ENCODE measurements at places on chromosomes 11 and 22.
A peak's percentile ranks its signal among the peaks of the same experiment; 100 is the strongest.

GRCh38 chr11:14748090-14748489, 104.5 kb downstream of the PDE3B start:
- no peaks in the 10 kb centered on the region for H3K36me3 ChIP-seq
- DNase-seq: no peak
- no peak overlapping the region for H3K4me3 ChIP-seq
- H3K27ac ChIP-seq: no peak overlapping the region
- H3K4me1 ChIP-seq: no peaks in the 10 kb centered on the region

GRCh38 chr11:45180848-45181192, 34.4 kb downstream of the PRDM11 start:
- peak; percentile 42 for DNase-seq
- no peaks in the 10 kb centered on the region for H3K27me3 ChIP-seq
- H3K4me1 ChIP-seq: peaks cover 4% of the 10 kb centered on the region

GRCh38 chr11:61340979-61341378, 8.0 kb downstream of the TKFC start:
- H3K36me3 ChIP-seq: no peaks in the 10 kb centered on the region
- no peaks in the 10 kb centered on the region for H3K27me3 ChIP-seq
- DNase-seq: no peak
- H3K4me1 ChIP-seq: peaks cover 11% of the 10 kb centered on the region
- no peak overlapping the region for H3K4me3 ChIP-seq
- H3K27ac ChIP-seq: no peak overlapping the region

- H3K4me3 ChIP-seq: no peak overlapping the region
- H3K27me3 ChIP-seq: no peaks in the 10 kb centered on the region
- no peaks in the 10 kb centered on the region for H3K36me3 ChIP-seq
- no peak for DNase-seq
These were observed 37.8 kb downstream of the DLG2 start for GRCh38 chr11:85589373-85589772.

- H3K4me3 ChIP-seq: no peak overlapping the region
- no peaks in the 10 kb centered on the region for H3K4me1 ChIP-seq
- H3K27ac ChIP-seq: no peak overlapping the region
These were observed 46.9 kb downstream of the PANX1 start for GRCh38 chr11:94175535-94175934.

- DNase-seq: no peak
- H3K4me3 ChIP-seq: no peak overlapping the region
- no peaks in the 10 kb centered on the region for H3K4me1 ChIP-seq
- no peaks in the 10 kb centered on the region for H3K36me3 ChIP-seq
- H3K27me3 ChIP-seq: no peaks in the 10 kb centered on the region
These were observed 34.7 kb upstream of the NRIP3 start for GRCh38 chr11:9038541-9038940.

- no peaks in the 10 kb centered on the region for H3K4me1 ChIP-seq
- H3K27me3 ChIP-seq: no peaks in the 10 kb centered on the region
- no peak for DNase-seq
- H3K27ac ChIP-seq: no peak overlapping the region
- no peak overlapping the region for H3K4me3 ChIP-seq
These were observed 160.4 kb downstream of the MYO18B start for GRCh38 chr22:25902402-25902801.

- peaks cover 21% of the 10 kb centered on the region for H3K4me1 ChIP-seq
- H3K4me3 ChIP-seq: no peak overlapping the region
- no peak overlapping the region for H3K27ac ChIP-seq
- H3K27me3 ChIP-seq: no peaks in the 10 kb centered on the region
- no peak for DNase-seq
These were observed 909 bp upstream of the BRD1 start for GRCh38 chr22:49828599-49828965.

- no peak overlapping the region for H3K4me3 ChIP-seq
- H3K4me1 ChIP-seq: no peaks in the 10 kb centered on the region
- no peaks in the 10 kb centered on the region for H3K27me3 ChIP-seq
- no peak overlapping the region for H3K27ac ChIP-seq
- no peaks in the 10 kb centered on the region for H3K36me3 ChIP-seq
These were observed 83.7 kb downstream of the EXT2 start for GRCh38 chr11:44179173-44179572.

DNA sequence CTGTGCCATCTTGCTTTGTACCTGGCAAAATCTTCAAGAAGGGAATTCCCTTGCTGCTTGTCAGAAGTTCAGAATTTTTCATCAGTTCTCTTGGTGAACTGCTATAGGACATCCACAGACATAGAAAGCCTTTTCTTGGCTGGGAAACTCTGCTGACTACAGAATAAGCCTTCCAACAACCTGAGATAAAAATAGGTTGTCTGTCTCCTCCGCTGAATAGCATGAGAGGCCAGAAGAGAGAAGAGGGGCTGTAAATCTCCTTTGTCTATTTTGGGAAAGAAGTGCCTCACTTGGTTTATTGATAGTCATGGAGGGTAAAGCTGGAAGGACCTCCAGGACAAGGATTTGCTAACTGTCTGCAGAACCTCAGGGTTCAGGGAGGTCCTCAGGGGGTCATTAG, 48.2 kb downstream of the C11orf91 start:
- H3K4me3 ChIP-seq: no peak overlapping the region
- DNase-seq: no peak
- no peaks in the 10 kb centered on the region for H3K4me1 ChIP-seq
- H3K27me3 ChIP-seq: no peaks in the 10 kb centered on the region

All from breast epithelium (tissue), 4 donors.